ENCODE measurements at places on chromosomes 1 and 21.

DNA sequence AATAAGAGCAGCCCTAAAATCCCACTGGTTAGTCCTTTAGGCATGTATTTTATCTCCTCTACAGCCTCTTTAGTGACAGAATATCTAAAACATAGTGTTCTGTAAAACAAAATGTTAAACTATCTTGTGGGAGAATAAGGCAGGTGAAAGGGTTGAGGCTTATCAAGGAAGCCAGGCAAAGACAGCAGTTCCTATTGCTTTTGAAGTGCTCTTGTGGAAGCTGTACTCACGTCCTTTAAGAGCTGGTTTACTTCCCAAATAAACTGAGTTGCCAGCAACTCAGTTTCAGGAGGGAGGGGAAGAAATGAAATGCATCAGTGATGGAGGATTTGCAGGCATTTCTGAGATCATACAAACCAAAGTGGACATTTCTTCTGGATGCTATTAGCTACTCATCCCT is 529.6 kb upstream of the ZRANB2 start:
- DNase-seq = no peak

DNA sequence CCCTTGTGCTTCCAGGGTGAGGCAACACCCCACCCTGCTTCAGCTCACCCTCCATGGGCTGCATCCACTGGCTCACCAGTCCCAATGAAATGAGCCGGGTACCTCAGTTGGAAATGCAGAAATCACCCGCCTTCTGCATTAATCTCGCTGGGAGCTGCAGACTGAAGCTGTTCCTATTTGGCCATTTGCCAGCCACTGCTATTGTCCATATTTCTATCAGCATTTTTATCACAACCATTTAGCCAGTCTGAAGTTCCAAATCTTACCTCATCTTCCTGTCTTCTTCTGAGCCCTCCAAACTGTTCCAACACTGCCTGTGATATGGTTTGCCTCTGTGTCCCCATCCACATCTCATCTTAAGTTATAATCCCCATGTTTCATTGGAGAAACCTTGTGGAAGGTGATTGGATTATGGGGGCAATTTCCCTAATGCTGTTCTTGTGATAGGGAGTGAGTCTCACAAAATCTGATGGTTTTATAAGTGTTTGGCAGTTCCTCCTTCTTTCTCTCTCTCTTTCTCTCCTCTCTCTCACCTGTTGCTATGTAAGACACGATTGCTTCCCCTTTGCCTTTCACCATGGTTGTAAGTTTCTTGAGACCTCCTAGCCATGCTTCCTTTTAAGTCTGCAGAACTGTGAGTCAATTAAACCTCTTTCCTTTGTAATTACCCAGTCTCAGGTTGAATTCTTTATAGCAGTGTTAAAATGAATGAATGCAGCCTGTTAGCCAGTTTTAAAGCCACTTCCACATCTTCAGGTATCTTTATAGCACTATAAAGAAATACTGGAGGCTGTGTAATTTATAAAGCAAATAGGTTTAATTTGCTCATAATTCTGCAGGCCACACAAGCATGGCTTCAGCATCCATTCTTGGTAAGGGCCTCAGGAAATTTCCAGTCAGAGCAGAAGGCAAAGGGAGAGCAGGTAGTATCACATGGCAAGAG is 203.5 kb downstream of the FCRL5 start:
- DNase-seq = no peak

DNA sequence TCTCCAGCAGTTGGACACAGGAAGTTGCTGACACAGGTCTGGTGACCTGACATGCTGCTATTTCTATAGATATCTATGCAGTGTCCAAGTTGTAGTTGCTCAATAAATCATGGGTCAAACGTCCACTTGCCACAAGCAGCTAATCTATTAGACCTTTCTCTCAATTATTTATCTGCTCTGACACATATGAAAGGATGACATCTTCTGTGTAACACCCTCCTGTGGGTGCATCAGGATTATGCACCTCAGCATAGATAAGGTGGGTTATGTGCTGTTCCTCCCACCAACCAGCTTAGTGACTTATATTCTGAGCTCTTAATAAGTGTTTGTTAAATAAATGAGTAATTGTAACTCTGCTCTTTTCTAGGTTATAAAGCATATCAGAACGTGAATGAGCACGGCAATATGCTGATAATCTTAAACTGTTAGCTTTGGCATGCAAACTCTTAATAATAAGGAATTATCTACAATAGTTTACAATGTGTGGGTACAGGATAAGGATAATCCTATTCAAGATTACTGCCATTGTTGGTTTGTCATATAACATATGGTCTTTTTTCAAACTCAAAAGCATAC is 90.7 kb upstream of the GCLM start:
- no peak for DNase-seq

DNA sequence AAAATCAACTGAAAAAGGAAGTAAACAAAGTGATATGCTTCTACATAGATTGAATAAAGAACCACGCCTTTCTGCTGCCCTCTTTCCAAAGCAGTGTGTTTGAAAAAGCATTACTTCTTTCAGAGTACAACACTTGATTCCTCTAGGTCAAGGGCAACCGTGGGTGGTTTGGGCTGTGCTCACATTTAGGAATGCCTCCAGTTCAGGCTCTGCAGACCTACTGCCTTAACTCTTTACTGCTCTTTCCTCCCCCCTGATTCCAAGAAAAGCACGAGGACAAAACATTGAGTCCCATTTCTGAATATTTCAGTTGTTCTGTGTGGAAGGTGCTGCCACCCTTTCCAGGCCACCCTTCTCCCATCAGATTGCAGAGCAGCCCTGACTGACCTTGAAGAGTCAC is 45.2 kb downstream of the ADAMTS1 start:
- no peak for DNase-seq

DNA sequence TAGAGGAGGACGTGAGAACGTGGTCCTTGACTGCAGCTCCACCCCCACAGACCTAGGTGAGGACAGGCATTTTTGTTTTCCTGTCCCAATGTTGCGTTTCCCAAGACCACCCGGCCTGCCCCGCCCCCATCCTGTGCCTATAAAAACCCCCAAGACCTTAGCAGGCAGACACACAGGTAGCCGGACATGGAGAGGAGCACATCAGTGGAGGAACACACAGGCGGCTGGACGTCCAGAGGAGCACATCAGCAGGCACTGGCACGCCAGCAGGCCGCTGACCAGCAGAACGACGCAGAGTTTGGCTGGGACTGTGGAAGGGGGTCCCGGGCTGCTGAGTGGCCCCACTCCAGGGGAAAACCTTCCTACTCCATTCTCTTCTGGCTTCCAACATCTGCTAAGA is 12.7 kb upstream of the HMGCL start:
- no peak for DNase-seq

DNA sequence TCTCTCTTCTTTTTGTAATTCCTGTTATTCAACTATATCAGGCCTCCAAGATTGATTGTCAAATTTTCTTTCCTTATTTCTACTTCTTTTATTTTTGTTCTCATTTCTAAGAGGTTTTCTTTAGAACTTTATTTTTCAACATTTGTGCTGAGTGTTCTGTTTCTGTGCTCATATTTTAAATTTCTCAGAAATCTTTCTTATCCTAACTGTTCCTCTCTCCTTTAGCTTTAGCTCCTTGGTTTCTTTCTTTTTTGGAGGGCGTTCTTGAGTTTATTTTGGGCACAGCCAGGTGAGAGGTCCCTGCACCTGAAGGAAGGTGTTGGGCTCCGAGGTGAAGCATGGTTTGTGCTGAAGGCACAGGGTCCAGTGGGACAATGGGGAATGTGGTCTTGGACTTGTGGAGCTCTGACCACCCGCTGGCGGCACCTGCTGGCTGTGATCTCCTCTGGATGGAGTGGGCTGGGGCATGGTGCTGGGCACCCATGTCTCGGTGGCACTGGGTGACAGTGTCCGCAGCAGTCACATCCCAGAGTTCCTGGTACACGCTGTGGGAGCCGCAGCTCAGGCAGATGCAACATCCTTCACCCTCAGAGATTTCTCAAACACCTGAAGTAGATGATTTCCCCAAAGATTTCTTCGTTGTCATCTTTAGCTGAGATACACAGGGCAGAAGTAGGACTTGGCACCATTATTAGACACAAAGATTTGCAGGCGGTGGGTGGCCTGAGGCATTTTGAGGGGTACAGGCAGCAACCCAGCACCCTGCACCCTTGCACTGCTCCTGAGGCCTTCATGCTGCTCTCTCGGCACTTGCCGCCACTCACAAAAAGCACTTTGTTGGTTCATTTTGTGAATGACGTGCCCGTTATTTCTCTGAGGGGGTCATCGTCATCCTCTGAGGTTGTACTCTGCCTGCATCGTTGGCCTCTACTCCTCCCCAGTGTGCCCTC is 38.2 kb upstream of the DIP2A start:
- no peak for DNase-seq

- DNase-seq = peak; percentile 46
These were observed 26.1 kb downstream of the ZP4 start for GRCh38 chr1:237864338-237865244.

GRCh38 chr1:45892068-45892785 is 88.8 kb downstream of the MAST2 start:
- DNase-seq = peak; percentile 96

DNA sequence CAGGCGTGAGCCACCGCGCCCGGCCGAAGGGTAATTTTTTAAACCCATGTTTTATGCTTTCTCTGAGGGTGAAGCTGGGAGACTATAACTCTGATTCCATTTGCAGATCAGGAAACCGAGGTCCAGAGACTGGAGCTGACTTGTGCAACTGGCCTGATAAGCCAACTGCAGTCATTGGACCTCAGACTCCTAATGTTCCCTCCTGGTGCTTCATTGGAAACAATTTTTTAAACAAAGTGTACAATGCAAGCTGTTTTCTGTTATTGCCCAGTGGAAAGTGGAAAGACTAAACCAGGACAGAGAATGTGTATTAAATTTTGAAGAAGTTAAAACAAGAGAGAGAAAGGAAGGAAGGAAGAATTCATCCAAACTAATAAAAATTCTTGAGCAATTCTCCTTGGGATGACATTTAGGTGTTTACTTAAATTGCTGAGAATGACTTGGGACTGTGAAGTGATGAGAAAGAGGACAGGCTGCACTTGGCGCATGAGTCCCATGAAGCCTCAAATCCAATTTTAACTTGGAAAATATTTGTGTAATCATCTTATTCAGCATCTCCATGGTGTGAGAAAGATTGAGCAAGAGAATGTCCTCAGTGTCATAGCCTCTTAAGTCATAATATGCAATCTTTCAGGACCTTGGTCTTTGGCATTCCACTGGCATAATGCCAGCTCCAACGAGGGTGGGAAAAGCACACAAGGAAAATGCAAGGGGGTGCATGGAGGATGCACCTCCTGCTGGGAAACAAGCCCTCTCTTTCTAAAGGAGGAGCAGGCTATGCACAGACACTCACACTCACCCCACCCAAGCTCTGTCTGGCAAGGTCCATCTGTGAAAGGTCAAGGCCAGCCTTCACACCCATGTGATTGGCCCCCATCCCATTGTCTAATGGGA is 342.0 kb downstream of the SIPA1L2 start:
- DNase-seq = no peak

DNA sequence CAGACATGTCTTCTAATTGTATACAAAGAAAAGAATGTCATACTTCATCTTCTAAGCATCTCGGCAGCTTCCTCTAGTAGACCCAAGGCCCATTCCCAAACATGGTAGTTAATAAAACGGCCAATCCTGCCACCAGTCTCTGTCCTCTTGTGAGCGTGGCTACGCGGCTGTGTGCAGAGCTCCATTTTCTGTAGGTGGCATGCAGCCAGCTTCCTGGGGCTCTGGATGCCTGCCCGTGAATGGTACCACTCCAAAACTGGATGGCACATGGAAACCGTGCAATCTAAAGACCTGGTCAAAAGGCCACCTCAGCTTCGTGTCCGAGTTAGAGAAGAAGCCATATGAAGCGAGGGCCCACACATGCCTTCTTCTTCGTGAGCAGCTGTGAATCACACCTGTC is 110.7 kb downstream of the SIPA1L2 start:
- no peak for DNase-seq

GRCh38 chr1:236307435-236307834 is 25.7 kb upstream of the ERO1B start:
- DNase-seq = no peak

- no peak for DNase-seq
These were observed 4.8 kb upstream of the PTCH2 start for GRCh38 chr1:44847845-44848244.

- DNase-seq = no peak
These were observed 31.4 kb downstream of the ZBTB17 start for GRCh38 chr1:15944308-15945010.

- peak; percentile 84 for DNase-seq
These were observed 176.9 kb upstream of the FMN2 start for GRCh38 chr1:239914751-239915231.

GRCh38 chr21:39575775-39576174 is 37.0 kb upstream of the B3GALT5 start:
- DNase-seq = peak; percentile 8

- no peak for DNase-seq
These were observed 32.0 kb downstream of the PGBD5 start for GRCh38 chr1:230394134-230394533.

DNA sequence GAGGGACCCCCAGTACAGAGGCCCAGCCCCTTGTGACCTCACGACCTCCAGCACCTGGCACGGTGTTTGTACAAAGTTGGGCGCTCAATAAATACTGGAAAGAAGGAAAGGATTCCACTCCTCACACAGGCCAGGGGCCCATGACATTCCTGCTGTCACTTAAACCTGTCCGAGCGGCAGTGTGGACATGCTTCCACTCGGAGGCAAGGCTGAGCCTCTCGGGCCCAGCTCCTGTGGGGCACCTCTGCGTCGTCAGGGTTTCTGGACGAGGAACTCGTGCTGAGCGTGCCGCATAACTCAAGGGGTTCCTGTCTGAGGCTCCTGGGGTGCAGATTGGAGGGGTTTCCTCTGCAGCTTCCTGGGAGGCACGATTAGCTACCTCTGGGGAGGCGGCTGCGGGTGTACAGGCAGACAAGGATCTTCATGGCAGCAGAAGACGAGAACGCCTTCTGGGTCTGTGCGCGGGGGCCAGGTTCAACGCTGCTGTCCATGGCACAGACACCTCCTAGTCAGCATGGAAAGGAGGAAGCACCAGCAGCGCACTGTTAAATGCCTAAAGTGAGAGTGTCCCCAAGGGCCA is 3.6 kb upstream of the SMIM1 start:
- DNase-seq = no peak

GRCh38 chr1:183206538-183207122 is 20.6 kb downstream of the LAMC2 start:
- DNase-seq = no peak

GRCh38 chr1:223741861-223742260 is 29.5 kb downstream of the CAPN2 start:
- peak; percentile 58 for DNase-seq

- DNase-seq = peak; percentile 30
These were observed 86.5 kb downstream of the LACTBL1 start for GRCh38 chr1:22886211-22886610.

GRCh38 chr1:210446479-210446878 is 117.8 kb downstream of the HHAT start:
- peak; percentile 46 for DNase-seq

- no peak for DNase-seq
These were observed 42.3 kb downstream of the CC2D1B start for GRCh38 chr1:52323731-52324130.

DNA sequence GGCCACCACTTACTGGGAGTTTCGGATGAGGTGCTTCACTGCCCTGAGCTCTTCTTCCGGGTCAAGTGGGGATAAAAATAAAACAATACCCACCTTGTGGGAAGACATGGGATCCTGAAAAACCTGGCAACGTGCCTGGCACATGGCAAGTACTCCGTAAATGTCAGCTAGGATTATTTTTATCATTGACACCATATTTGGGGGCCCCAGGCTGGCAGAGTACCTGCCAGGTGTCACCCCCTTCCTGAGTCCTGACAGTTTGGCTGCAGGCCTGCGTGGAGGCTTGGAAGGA is 9.2 kb upstream of the EPHA2 start:
- no peak for DNase-seq

- DNase-seq = no peak
These were observed 169.5 kb downstream of the CRB1 start for GRCh38 chr1:197437601-197438000.

- DNase-seq = no peak
These were observed 25.2 kb downstream of the TP73 start for GRCh38 chr1:3677484-3677883.
